ENCODE measurements at places on chromosomes 4 and X. TPM values are rescaled to one million over a fixed set of nuclear protein-coding genes. Genes with fewer than 3 reads are reported as not detected.

- peak; percentile 87 for DNase-seq
Measured at GRCh38 chr4:14853176-14853943, 148.9 kb upstream of the CPEB2 start.

GRCh38 chrX:149830192-149830873, 48.6 kb downstream of the MAGEA9 start:
- DNase-seq, result peak; percentile 1

DNA sequence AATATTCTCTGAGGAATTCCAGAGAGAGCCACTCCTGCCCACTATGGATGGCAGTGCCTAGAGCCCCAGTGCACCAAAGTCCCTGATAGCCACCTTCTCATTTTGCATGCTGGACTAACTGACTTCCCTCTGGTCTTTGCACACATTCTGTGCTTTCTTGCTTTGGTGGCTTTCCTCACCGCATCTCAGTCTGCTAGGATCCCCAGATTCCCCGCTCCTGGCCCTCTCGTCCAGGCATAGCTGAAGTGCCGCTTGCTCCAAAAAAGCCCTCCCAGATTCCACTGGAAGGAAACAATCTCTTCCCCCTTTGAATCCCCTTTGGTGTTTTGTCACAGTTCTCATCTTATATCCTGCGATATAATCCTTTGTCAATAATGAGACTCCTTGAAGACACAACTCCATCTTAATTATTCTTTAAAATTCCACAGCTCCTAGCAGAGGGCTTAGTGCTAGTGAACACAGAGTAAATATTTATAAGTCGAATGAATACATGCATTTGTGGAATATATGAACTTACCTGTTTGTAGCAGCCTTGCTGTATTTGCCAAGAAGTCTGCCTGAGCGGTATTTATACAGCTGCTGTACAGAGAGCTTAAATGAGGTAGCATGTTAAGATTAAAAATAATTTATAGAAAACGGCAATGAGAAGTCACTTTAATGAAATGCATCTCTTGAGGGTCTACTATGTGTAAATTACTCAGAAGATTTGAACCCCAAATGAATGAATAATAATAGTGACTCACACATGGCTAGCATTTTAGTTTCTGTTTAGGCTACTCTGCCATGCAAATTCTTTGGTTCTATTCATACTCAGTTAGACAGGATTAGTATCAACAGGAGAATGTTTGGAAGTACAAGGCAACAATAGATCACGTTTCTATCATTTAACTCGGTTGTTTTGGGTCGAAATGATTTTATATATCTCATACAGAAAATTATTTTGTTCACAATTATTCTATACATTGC, 421.9 kb upstream of the TENM3 start:
- DNase-seq, result peak; percentile 8

- no peak for DNase-seq
Measured at GRCh38 chr4:89572224-89572858, 264.6 kb downstream of the SNCA start.

DNA sequence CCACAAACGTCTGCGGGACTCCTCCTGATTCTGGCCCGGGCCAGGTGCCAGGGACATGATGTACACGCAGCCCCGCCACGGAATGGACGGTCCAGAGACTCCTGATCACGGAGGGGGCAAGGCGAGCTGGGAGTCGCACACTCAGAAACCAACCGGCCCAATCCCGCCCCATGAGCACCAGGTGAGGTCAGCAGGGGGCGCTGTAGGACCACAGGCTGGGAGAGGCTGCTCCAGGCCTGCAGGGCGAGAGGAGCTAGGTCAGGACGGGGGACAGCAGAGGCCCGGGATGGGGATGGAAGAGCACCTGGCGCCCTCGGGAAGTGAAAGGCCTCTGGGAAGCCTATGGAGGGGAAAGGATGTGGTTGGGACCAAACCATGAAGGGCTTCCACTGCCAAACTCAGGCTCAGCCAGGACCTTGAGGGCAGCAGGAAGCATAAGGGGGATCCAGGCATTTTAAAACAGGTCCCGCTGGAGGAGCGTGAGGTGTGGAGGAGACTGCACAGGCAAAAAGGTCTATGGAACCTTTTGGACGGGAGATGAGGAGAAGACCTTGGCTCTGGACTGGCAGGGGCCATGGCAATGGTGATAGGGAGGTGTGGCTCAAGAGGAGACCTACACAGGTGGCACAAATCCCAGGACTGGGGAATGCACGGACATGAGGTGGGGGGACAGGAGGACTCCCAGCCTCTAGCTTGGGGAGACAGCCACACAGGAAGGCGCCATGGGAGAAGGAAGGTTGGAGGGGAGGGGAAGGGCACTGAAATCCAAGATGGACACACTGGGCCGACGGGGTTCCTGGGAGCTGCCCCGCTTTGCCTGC, 79.2 kb downstream of the MTMR1 start:
- DNase-seq, result peak; percentile 41

Gene RASGEF1B
- total RNA-seq, result not detected

- DNase-seq, result no peak
Measured at GRCh38 chrX:31154946-31155345, 83.1 kb upstream of the FTHL17 start.

Gene TREX2
- 0.32 TPM for total RNA-seq

- peak; percentile 65 for DNase-seq
Measured at GRCh38 chrX:71532078-71532752, 689 bp upstream of the OGT start.

GRCh38 chr4:147786031-147786430, 54.1 kb downstream of the ARHGAP10 start:
- DNase-seq, result no peak

Gene BTC
- not detected for total RNA-seq

DNA sequence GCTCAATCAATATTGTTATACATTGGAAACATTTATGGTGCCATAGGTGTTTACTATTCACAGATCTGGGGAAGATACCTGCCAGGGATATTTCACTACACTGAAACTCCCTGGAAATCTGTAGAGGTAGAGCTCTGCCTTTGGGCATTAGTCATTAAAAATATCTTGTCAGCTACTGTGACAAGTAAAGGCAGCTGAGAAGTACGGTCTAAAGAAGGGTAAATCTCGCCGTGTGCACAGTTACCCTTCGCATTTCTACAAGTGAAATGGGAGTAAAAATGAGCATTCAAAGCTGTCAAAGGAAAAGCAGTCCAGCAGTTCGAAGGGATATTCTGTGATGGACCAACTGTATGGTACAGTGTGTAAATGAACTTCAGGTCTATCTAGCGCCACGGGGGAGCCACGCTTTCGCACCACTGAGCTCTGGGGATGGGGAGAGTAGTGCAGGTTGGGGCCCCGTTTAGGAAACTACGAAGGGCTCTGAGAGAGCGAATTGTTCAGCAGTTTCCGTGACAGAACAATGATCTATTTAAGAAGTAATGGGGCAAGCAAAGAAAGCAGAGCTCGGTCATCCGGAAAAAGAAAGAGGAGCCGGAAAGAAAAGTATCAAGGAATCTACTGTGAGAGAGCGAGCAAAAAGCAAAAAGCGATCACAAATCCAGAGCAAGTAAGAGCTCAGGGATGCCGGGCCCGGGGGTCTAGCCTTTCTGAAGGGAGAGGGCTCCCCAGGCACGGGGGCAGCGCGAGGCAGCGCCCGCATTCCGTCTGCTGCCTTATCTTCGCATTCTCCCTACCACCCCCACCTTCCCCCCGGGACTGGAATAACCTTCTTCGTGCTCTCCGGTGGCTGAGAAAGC, 646 bp downstream of the TIGD4 start:
- no peak for DNase-seq

- DNase-seq, result no peak
Measured at GRCh38 chr4:2096073-2096609, 37.0 kb downstream of the NAT8L start.

Gene BANK1
- not detected for total RNA-seq
